Prostate gland (tissue), 2 donors: ENCODE measurements at places on chromosomes 11 and 22.

DNA sequence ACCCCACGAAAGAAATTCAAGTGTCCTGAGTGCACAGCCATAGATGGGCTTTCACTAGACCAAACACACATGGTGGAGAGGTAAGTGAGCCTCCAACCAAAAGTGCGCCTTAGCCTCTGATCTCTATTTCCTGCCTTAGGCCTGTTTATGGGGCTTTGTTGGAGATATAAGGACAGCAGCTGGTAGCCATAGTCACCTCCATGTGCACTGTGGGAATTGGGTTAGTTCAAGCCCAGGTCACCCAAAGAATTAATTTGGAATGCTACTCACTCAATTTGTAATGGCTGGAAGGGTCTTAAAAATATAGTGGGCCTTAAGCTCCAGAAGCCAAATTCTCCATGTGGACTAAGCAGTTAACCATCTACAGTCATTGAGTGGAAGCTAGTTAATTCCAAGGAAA is 73.6 kb downstream of the ALX4 start:
- no peak for DNase-seq

DNA sequence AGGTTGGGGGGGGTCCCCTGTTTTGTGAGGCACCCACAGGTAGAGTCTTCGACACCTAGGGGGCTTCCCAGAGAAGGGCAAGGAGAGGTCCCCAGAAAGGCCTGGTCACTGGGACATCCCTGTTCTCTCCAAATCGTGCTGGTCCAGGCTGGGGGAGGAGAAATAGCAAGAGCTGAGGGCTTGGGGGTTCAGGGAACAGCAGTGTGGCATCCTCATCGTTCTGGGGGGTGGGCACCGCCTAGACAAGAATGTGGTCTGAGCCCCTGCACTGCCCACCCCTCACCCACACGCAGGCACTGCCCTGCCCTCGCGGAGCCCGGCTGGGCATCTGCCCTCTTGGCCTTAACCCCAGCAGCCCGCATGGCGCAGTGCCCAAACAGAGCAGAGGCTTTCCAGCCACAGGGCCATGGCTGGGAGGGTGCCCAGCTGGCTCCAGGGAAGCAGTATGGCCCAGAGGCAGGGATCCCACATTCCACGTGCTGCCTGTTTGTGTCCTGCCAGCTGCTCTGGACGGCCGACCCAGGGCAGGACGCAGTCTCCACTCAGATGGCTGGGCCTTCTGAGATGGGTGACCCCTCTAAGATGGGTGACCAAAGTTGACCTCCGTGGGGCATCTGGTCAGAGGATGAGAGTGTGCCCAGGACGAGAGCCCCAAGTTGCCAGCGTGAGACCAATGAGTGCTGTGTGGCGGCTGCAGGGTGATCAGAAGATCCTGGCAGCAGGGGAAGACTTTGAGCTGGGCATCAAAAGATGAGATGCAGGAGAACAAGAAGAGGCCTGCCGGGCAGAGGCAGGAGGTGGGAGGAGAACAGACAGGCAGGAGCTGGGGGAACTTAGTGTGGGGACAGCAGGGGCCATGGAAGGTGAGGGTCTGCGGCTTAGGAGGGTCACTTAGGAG is 14.4 kb downstream of the SCARF2 start:
- no peak for DNase-seq

DNA sequence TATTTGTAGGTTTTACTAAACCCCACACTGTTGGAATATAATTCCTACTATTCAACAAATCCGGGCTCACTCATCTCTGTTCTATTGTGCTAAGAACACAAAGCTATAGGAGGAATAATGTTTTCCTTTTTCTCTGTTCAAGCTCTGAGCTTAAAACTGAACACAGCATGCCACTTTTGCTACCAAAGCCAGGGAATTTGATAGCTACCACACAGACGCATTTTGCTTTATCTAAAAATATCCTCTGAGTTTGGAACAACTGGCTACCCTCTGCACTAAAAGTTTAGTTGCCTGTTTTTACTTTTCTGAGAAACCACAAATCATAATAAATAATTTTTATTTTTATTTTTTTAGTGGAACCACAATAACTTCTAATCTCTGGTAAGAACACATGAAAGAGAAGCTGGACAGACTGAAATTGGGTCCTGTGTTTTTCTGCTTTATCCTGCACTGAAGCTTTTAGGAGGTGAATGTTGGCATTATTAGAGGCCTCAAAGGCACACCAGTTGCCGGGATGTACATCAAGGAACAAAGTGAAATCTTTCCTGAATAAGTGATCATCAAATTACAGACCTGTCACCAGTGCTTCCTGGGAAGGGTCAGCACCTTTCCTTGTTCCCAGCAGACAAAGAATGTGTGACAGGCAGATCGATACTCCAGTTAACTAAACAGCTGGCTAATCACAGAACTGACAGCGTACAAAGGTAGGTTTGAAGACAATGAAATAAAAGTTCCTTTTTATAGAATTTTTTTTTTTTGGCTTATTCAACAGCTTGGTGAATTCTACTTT is 523.2 kb upstream of the TENM4 start:
- no peak for DNase-seq

DNA sequence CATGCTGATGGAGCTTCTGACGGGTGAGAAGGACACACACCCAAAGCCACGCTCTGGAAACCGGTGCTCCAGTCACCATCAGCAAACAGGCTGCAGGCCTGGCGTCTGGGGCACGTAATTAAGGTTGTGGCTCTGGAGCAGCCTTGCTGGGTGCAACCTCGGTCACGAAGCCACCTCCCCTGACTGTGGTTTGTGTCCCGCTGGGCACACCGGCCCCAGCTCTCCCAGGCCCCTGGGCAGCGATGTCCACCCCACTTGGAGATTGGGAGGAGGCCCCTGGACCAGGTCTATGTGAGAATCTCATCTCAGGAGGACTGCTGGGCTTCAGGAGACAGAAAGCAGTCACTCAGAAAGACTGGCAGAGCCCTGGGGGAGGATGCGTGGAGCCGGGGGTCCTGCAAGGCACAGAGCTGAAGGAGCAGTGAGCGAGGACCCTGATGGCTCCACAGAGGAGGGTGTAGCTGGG is 631.6 kb downstream of the BRD1 start:
- no peak for DNase-seq

DNA sequence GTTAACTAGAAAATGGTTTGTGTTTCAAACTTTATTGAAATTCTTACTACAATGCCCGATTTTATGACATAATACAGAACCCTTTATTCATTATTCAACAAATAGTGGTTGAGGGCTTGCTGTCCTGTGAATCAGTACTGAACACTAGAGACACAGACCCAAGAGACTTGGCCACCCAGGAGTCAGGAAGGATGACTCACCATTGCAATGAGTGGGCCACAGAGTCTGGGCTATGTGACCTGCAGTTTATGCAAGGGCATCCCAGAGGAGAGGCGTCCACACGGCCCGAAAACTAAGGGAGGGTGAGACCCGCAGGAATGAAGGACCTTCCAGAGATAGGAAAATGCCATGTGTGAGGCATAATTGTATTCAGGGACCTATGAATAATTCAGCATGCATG is 143.8 kb upstream of the DDI1 start:
- no peak for DNase-seq

GRCh38 chr11:19589567-19590260 is 122.9 kb upstream of the NAV2 start:
- DNase-seq: no peak
